Effector CD4-positive, alpha-beta T cell (primary cell): ENCODE measurements at places on chromosomes 5 and 9.

GRCh38 chr5:18968966-18969365, 1019.0 kb downstream of the CDH18 start:
- DNase-seq: no peak

DNA sequence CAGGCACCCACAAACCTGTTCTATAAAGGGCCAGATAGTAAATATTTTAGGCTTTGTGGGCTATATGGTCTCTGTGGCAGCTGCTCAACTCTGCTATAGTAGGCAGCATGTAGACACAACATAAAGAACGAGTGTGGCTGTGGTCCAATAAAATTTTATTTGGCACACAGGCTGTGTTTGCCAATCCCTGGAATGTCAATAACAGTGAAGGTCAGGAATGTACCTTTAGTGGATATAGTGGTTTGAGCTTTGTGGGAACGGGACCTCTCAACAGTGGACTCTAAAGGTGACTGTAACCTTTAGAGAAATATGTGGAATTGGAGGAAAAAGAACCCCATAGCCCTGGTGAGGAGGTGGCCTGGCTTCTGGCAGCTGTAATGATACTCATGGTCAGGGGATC, 145.2 kb downstream of the MAST4 start:
- DNase-seq: no peak

DNA sequence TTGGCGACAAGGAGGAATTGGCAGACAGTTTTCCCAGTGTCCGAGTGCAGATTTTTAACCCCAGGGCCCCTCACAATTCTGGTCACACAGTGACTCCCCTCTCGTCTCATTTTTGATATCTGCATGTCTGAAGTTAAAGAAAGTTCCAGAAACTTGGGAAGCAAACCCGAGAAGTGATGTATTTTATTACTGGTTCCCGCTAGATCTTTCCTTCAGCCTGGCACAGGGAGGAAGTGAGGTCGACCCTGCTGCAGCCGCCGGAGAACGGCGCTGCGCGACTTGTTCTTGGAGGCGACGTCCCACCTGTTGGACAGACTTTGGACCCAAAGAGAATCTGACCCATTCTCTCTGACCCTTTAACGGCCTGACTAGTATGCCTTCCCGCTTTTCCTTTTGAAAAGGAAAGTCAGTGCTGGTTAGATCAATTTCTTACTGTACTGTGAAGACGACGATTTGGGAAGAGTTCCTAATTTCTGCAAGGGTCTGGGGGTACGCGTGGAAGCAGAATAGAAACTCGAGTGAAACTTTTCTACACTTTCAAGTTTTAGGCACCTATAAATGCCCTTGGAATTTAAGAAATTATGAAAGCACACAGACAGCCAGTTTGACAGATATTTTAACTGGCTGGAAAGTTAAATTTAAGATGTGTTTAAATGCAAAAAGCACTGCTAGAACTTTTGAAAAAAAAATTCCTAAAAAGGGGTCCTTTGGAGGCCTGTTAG, 744 bp downstream of the OTULIN start:
- DNase-seq: no peak

DNA sequence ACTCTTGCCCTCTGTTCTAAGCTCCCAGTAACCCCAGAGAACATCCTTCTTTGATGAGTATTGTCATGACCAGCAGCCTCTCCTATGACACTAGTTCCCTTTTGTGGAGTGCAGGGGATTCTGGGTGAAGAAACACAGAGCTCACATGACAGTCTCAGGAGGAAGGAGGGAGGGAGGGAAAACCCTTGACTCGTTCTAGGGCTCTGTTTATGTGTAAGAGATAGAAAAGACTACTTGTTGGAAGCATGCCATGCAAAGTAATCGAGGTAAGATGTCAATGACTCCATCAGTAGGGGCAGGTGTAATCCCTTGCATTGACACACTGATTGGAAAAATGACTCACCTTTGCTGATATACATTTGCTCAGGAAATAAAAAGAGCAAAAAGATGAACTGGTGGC, 190.2 kb upstream of the ELL2 start:
- DNase-seq: no peak

GRCh38 chr5:34914671-34915138, 599 bp downstream of the RAD1 start:
- no peak for DNase-seq

DNA sequence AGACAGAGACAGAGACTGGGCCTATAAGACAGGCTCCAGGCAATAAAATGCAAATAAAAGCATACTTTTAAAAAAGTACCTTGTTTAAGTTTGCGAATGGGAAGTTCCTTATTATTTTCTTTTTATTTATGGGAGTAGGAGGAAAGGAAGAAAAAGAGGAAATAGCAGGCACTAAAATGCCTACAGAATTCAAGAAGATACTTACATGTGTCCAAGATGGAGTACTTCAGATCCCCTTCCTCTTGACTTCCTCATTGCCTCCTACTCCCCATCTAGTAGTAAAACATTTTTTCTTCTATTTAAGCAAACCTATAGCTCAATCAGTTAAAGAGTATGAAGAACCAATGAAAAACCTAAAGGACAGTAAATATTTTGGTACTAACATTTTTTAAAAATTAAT, 24.8 kb downstream of the GKAP1 start:
- DNase-seq: no peak

DNA sequence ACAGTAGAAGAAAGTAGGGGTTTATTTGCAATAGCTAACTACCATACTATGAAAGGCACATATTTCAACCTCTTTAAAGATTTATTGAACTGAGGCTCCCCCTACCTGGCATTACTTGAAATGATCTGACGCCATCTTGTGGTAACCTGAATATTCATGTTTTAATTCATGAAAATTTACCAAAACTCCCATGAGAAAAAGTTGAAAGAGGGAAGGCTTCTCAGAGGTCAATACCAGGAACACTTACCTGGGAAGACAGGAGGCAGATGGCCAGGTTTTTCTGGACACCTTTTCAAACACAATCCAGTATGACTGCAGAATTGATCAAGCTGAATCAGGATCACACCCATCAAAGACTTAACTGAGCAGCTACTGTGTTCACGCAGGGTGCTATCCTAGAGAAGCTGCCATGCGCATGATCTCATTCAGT, 9.4 kb downstream of the PRELID2 start:
- no peak for DNase-seq

DNA sequence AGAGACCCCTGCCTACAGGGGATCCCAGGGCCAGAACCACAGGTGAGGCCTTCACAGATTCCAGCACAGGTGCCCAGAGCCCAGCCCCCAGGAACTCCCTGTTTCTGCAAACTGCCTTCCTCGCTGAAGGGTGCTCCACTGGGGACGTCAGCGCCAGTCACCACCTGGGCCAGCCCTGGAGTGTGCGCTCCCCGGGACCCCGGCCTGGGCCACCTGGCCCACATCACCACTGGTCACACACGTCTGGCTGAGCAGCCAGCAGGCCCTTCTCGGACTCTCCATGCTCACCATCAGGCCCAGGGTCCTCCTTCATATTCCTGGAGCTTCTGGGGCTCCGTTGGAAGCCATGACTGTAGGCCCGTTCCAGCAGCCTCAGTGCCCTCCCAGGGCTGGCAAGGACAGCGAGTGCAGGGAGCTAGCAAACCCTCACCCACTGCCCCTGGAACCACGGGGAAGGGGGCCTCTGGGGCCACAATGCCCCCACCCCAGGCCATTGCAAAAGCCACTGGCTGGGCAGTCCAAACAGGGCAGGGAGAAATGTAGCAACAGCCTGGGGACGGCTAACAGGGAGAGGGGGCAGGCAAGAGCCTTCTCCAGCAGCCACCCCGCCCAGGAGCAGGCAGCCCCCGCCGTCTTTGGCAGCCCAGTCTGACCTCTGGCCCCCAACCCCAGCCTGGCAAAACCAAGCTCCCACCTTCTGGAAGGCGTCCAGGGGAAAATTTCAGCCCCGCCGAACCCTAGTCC, 1.3 kb downstream of the AGPAT2 start:
- no peak for DNase-seq

- no peak for DNase-seq
Observed at GRCh38 chr5:176781054-176781375, 29.3 kb upstream of the UNC5A start.

- DNase-seq: no peak
Observed at GRCh38 chr9:16873126-16873802, 2.8 kb upstream of the BNC2 start.

DNA sequence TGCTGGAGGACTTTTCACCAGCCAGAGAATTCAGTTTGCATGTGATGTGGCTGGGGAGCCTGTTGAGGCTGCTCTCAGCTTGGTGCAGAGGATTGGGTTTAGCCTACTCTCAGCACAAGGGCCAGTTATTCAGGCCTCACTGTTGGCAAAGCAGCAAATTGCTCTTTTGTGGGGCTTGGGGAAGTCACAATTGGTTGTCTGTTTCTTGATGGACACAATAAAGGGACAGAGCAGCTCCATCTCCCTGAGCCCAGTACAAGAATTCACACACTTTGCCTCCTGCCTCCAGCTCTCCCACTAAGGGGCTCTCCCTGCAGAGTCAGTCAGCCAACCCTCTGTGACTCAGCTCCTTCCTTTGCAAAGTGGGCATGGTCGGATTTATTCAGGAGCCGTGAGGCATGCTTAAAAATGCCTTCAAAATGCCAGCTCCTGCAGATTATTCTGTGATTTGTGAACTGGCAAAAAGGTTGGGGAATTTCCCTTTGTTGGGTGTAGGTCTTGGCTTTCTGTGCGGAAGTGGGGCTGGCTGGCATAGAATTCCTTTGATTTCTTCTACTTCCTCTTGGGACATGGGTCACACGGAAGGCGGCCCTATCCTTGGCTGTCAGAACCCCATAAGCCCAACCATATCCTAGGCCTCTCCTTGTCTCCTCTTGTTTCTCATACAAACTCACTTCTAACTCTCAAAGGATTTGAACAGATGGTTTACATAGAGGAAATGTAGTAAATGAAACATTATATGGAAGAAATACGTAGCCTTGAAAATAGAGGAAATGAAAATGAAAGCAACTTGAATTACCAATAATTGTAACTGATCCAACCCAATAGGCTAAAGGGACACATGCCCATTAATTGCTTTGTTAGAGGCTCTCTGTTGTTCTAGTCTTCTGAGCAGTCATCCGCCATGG, 118.7 kb upstream of the CD180 start:
- no peak for DNase-seq
